ENCODE measurements at places on chromosomes 5 and 9.

DNA sequence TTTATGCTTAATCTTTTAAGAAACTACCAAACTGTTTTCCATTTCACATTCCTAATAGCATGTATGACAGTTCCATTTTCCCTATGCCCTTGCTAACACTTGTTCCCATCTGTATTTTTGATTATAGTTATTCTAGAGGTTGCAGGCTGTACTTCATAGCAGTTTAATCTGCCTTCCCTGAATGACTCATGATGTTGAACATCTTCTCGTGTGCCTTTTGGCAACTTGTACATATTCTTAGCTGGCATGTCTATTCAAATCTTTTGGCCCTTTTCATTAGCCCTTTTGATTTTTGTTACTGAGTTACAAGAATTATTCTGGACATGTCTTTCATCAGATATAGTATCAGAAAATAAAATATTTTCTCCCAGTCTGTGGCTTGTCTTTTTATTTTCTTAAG lies 320.3 kb downstream of the DIRAS2 start:
- no peak for DNase-seq

DNA sequence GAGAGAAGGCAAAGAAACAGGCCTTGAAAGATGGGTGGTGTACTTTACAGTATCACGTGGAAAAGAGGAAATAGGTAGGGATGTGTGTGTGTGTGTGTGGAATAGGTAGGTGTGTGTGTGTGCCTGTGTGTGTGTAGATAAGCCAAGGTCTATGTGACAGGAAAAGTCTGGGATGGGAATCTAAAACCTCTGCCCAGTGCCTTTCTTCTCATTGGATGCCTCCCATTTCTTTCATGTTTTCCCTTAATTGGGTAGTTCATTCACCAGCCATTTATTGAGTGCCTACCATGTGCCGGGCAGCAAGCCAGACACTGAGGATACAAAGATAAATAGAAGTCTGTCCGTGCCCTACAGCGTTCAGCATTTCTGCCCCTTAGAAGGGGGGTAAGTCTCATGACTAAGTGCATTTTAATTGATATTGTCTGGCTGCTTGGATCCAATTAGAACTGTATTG lies 1.0 kb downstream of the URM1 start:
- DNase-seq: no peak

GRCh38 chr9:137251490-137252268 lies 593 bp downstream of the STPG3 start:
- no peak for DNase-seq

GRCh38 chr9:89426384-89426961 lies 71.4 kb downstream of the SEMA4D start:
- DNase-seq: no peak

GRCh38 chr5:52728224-52728623 lies 59.5 kb upstream of the ITGA1 start:
- DNase-seq: no peak

DNA sequence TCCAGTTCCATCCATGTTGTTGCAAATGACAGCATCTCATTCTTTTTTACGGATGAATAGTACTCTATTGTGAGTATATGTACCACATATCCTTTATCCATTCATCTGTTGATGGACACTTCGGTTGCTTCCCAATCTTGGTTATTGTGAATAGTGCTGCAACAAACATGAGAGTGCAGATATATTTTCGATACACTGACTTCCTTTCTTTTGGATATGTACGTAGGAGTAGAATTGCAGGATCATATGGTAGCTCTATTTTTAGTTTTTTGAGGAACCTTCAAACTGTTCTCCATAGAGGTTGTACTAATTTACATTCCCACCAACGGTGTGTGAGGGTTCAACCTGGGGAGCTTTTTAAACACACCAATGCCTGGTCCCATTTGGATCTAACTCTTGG lies 22.3 kb downstream of the GALNT12 start:
- DNase-seq: no peak

- DNase-seq: no peak
Observed at GRCh38 chr9:8555762-8556500, 756.4 kb upstream of the DMAC1 start.

- DNase-seq: no peak
Observed at GRCh38 chr9:81423589-81424326, 265.6 kb downstream of the TLE1 start.

- DNase-seq: no peak
Observed at GRCh38 chr5:143138839-143139238, 264.6 kb downstream of the NR3C1 start.

GRCh38 chr5:131281133-131281867 lies 17.4 kb downstream of the CDC42SE2 start:
- no peak for DNase-seq

DNA sequence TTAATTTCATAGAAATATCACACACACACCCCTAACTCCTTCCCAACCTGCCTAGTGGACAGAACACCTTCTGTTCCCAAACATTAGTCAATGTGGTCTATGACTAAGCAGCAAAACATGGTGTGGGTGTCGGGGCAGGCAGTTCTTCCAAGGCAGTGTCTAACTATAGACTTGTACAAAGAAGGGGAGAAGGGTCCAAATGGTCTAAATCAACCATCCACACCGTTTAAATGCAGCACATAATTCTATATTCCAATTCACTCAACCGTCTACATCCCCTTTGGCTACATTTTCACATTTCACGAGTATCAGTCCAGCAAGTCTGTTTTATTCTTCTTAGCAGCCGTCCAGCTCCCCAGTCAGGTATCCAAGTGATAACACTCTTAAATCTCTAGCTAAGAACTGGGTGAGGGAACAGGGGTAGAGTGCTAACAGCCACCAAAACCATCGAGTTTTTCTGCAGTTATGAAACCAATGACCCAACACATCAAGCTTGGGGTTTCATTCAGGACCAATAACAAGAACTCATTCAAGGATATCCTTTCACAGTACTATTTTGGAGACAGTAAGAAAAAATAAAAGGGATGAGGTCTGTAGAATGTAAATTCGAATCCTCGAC lies 3.3 kb downstream of the ZNF608 start:
- peak; percentile 44 for DNase-seq

DNA sequence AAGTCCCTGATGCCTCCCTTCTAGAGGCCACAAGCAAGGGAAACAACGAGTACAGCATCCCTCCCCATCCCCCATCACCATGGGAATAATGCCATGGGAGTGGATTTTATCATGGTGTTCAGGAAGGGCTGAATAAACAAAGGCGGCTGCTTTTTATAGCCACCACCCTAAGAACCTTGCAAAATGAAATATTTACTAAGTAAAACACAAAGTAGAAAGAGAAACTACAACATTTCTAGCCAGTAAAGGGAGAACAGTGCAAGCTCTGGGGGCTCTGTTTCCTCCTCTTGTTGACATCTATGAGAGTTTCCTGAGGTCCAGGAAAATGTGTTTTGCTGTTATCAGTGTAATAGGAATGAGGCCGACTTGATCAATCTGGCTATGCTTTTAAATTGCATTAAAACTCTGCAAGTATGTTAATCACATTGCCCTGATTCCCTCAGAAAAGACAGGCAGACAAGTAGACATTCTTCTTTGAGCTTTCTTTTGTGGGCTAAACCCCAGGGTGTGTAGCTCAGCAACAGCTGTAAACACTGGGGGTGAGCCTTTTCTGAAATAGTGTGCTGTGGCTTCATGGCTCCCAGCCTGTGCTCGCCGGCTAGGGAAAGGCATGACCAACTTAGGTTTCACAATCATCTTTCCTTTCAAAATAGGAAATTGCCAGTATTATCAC lies 31.1 kb downstream of the SV2C start:
- no peak for DNase-seq

DNA sequence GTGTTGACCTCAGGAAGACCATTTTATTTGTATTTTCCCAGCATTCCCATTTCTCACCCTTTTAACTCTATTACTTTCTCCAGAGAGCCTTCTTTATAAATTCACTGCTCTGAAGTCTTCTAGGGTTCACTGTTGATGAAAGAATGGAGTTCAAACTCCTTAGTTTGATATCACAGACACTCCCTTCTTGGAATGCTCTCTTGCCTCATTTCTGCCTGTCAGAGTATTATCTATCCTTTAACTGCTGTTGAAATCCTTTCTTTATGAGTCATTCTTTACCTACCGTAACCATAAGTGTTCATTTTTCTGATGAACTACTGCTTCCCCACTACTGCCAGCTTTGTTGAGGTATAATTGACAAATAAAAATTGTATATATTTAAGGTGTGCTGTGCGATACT lies 4.3 kb downstream of the RIC1 start:
- DNase-seq: no peak

- no peak for DNase-seq
Observed at GRCh38 chr5:143217804-143218160, 185.7 kb downstream of the NR3C1 start.

GRCh38 chr5:169116961-169117461 lies 183.9 kb downstream of the SLIT3 start:
- DNase-seq: no peak

DNA sequence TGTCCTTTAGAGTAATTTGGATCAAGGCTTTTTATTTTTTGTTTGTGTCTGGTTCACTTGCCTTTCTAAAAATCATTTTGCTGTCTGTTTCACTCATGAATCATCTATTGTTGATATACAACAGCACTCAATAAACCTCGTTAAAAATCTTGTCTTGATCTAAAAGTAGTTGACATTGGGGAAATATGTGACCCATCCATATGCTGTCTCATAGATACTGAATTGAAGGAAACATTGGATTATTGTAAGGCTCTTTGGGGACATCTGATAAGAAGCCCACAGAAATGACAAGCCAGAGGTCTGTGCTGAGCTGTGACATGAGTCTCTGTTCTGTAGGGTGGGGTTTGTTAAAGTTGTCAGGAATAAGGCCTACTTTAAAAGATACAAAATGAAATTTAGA lies 208.0 kb downstream of the PDZD2 start:
- no peak for DNase-seq

- DNase-seq: no peak
Observed at GRCh38 chr5:140108093-140109017, 5.6 kb upstream of the PURA start.

DNA sequence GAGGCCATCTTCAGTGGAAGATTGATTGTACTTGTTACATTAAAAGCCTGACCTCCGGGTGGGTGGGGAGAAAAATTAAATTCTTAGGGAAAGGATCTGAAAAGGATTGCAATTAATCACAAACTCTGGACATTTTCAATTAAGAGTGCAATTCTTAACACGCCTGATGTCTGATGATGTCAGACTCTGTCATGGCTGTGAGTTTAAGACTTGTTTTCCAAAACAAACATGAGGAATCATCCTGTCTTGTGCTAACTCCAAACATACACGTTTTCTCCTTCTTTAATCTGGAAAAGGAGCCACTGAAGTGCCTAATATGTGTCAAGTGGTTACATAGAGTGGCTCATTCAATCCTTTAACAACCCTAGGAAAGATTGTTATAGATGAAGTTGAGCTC lies 60.4 kb upstream of the SMIM23 start:
- DNase-seq: no peak

Measured in AG08395 (cell line).